Purkinje cell (primary cell): ENCODE measurements at places on chromosomes 5 and 9. TPM values are rescaled to one million over a fixed set of nuclear protein-coding genes. Genes with fewer than 3 reads are reported as not detected.

The FOXD4L3 gene
- not detected in 2 replicates for polyA plus RNA-seq

The KIF24 gene
- 0.07 and 0.23 TPM in 2 replicates for polyA plus RNA-seq

The ECM2 gene
- polyA plus RNA-seq = 9.1 and 10.2 TPM in 2 replicates

The SPATA31E1 gene
- not detected in 2 replicates for polyA plus RNA-seq

The ORM2 gene
- not detected in 2 replicates for polyA plus RNA-seq

The IL3 gene
- polyA plus RNA-seq = not detected in 2 replicates
